ENCODE measurements at places on chromosomes 6 and 20. TPM values are rescaled to one million over a fixed set of nuclear protein-coding genes. Genes with fewer than 3 reads are reported as not detected.

SYCP2L gene
- not detected for total RNA-seq

TRIM38 gene
- 10.2 TPM for total RNA-seq

CDSN gene
- total RNA-seq = not detected

HFE gene
- total RNA-seq = 20.3 TPM

KCNQ5 gene
- total RNA-seq = 7.8 TPM

BCL2L1 gene
- total RNA-seq = 101 TPM

BHLHE23 gene
- not detected for total RNA-seq

RAD21L1 gene
- 0.13 TPM for total RNA-seq

TRPC4AP gene
- 108 TPM for total RNA-seq

POPDC3 gene
- 14.8 TPM for total RNA-seq

NHLRC1 gene
- total RNA-seq = 2.6 TPM

C6orf132 gene
- total RNA-seq = 0.66 TPM

MYL9 gene
- 54.0 TPM for total RNA-seq

SLC17A1 gene
- total RNA-seq = not detected

HIVEP2 gene
- total RNA-seq = 30.9 TPM

TOX2 gene
- total RNA-seq = 2.2 TPM

PKIB gene
- total RNA-seq = 6.5 TPM

RIMS4 gene
- total RNA-seq = 1.3 TPM

GJA10 gene
- not detected for total RNA-seq

ATRN gene
- total RNA-seq = 93.8 TPM

RUNX2 gene
- total RNA-seq = 3.1 TPM

GSTA5 gene
- total RNA-seq = not detected

MCM3 gene
- 24.3 TPM for total RNA-seq

MTO1 gene
- total RNA-seq = 34.3 TPM

SNAP91 gene
- not detected for total RNA-seq

SPATA25 gene
- total RNA-seq = 0.65 TPM

MAFB gene
- 0.79 TPM for total RNA-seq

FAM209B gene
- not detected for total RNA-seq

TSPO2 gene
- not detected for total RNA-seq

LY6G6C gene
- total RNA-seq = not detected

DNAH8 gene
- total RNA-seq = not detected

CD24 gene
- total RNA-seq = 3.3 TPM

Measured in smooth muscle cell of the pulmonary artery (primary cell).